NCI-H1417 treated with DMSO at 0.1 percent for 48 hours (cell line): ENCODE measurements at places on chromosomes 6 and 20.

- DNase-seq, result no peak
Observed at GRCh38 chr6:75428204-75428603, 65.4 kb downstream of the FILIP1 start.

DNA sequence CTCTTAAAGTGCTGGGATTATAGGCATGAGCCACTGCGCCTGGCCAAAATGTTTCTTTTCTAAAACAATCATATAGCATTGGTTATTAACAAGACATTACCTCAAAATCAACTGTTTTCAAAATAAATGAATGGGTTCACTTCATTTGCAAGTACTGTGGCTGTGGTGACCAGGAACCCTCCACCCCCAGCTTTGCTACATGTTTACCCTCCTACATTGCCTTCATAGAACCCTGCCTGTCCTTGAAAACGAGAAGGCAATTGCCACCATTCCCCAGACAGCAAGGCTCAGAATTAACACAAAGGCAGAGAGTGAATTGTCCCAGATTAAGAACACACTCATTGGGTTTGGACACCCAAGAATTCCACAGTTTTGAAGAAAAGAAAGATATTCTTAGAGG is 116.6 kb upstream of the LGSN start:
- no peak for DNase-seq

DNA sequence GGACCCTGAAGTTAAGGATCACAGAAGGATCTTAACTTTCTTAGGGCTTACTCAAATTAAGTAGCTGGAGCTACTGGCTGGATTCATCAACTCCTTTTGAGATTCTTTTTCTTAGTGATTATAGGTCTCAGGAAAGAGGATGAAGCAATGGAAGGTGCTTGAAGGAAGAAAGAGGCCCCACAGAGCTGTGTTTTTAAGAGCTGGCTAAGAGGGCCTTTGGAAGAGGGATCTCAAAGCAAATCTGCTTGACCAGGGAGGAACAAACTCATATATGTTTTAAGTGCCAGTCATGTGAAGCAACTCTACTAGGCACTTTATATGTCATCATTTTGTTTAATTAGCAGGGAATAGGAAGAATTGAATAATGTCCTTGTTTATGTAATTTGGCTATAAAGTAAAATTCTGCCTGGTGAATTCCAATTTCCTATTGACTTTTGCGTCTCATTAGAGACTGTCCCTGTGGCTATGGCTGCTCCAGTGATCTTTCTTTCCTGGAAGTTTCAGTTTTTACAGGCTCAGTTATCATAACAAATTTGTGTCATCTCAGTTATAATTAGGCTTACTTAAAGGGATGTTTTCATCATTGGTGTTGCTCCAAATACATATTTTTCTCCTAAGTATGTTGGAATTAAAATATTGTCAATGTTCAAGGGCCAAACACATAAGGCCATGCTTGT is 222.8 kb upstream of the CITED2 start:
- no peak for DNase-seq

DNA sequence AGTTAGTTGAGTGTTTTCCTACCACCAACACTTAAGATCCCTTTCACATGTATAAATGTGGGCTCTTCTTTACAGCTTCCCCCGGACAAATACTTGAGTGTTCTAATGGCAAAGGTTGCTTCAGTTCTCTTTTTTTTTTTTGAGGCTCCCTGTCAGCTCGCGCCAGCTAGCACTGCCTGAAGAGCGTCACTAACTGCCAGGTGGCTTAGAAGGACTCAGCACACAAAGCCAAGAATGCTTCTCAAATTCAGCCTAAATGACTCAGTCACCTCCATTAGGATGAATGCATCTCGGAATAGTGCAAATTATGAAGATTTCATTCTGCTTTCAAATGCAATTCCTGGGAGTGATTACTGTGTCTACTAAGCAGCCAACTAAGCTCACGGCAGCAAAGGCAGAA is 150.7 kb upstream of the BTBD3 start:
- DNase-seq, result no peak

DNA sequence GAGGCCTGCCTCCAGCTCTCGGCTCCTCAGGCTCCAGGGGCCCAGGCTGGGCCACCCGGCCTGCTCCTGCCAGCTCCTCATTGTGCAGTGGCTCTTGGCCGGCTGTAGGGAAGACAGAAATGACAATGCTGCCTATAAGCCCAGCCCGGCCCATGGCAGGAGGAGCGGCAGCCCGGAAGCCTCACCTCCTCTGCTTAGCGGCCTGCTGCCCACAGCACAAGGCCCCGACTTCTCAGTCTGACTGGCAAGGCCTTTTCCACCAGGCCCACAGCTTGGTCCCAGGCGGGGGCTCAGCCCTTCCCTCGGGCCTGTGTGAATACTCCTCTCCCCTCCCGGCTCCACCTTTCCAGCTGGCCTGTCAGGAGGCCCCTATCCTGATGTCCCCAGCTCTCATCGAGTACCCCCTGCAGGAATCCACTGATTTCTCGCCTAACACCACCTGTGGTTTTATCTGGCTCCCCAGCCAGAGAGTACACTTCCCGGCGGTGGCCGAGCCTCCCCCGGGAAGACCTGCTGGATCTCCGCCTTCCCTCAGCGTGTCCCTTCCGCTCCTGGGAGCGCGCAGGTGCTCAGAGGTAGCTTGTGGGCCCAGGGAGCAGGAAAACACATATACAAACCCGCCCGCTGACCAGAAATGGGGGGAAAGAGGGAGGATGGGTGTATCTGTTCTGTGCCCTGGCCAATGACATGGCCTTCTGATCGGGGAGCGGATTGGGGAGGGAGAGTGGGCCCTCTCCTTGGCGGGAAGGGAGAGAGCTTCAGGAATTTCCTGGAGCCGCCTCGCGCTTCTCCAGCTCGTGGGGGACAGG is 963 bp downstream of the DDRGK1 start:
- DNase-seq, result peak; percentile 52

- no peak for DNase-seq
Observed at GRCh38 chr20:21047981-21048380, 58.2 kb downstream of the LINC00237 start.

GRCh38 chr20:44360221-44360620 is 4.7 kb downstream of the HNF4A start:
- no peak for DNase-seq

- DNase-seq, result no peak
Observed at GRCh38 chr20:34089655-34090345, 22.2 kb downstream of the EIF2S2 start.

GRCh38 chr6:36649086-36649485 is 29.4 kb upstream of the CDKN1A start:
- DNase-seq, result no peak

GRCh38 chr6:26187981-26188635 is 100.9 kb downstream of the HFE start:
- no peak for DNase-seq

GRCh38 chr6:17621003-17621402 is 20.9 kb downstream of the FAM8A1 start:
- no peak for DNase-seq

GRCh38 chr6:74253261-74253660 is 557.3 kb downstream of the CD109 start:
- no peak for DNase-seq

GRCh38 chr6:166304106-166304505 is 4.1 kb downstream of the PRR18 start:
- no peak for DNase-seq

DNA sequence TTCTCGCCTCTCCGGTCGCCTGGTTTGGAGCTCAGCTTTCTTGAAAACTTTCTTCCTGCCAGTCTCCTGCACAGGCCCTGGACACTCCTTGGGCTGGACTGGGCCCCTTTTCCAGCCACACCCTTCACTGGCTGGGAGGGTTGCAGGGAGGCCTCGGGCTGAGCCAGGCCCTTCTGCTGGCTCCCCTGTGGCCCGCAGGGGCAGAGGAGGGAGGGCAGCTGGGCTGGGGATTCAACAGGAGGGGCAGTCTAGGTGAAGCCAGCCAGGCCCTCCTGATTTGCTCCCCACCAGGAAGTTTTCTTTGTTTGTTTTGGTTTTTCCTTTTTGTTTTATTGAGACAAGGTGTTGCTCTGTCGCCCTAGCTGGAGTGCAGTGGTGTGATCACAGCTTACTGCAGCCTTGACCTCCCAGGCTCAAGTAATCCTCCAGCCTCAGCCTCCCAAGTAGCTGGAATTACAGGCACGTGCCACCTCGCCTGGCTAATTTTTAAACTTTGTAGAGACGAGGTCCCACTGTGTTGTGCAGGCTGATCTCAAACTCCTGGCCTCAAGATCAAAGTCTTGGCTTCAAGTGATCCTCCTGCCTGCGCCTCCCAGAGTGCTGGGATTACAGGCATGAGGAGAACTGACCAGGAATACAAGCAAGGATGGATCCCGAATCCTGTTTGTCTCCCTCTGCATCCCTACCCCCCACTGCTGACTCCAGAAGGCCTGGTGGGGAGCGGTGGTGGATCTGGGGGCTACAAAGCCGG is 23.5 kb upstream of the CDH22 start:
- DNase-seq, result no peak

- DNase-seq, result no peak
Observed at GRCh38 chr6:165742047-165742446, 79.0 kb upstream of the PDE10A start.

DNA sequence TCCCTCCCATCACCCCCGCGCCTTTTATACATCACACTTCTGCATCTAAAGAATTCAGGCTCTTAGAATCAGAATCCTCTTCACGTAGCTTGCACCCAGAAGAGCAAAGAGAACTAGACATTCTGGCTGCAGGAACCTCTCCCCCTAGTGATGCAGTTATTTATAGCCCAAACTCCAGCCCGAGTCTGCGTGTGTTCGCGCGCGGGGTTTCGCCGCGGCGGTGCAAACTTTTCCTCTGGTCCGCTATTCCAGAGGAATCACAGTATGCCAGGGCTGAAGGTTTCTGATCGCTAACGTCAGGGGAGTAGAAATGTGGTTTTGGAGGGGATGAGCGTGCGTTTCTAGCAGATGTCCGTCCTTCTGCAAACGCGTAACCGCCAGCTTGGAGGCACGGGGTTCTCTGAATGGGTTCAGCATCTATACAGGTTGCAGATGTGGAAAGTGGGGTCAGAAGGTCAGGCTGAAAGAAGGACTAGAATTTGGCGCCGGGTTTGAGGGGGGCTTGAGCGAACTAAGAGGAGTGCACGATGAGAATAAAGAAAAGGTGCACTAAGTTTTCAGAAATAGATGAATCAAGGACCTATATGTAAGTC is 1.8 kb downstream of the EPHA7 start:
- DNase-seq, result no peak

DNA sequence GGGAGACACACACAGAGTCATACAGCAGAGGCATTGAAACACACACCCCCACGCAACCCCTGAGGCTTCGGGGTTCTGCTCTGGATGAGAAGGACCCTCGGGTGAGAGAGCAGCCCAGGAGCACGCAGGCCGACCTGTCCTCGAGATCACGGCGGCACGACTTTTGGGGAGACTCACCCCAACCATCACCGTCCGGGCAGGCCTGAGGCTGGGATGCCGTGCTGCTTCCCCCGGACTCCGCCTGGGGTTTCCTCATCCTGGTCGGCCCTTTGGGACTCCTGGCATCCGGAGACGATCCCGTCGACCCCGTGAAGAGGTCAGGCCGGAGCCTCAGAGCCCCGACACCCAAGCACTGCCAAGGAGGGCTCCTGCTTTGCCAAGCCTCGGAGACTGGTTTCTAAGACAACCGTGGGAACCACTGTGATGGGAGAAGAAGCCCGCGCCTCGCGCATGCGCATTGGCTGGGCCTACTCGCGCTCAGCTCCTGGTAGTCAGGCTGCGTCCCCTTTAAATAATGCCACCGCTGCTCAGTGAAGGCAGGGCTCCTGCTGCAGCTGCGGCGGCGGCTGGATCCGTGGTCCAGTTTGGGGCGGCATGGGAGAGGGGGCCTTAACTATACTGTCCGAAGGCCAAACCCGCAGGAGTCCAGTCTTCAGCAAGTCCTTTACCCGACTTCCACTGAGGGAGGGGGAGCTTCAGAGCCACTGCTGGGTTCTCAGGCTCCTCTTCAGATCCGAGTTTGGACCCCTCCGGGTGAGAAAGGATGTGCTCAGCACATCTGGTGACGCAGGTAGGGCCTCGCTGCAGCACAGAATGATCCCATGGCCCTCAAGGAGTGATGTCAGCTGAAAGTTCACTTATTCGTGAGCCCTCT is 171.4 kb upstream of the ZNF337 start:
- DNase-seq, result no peak

DNA sequence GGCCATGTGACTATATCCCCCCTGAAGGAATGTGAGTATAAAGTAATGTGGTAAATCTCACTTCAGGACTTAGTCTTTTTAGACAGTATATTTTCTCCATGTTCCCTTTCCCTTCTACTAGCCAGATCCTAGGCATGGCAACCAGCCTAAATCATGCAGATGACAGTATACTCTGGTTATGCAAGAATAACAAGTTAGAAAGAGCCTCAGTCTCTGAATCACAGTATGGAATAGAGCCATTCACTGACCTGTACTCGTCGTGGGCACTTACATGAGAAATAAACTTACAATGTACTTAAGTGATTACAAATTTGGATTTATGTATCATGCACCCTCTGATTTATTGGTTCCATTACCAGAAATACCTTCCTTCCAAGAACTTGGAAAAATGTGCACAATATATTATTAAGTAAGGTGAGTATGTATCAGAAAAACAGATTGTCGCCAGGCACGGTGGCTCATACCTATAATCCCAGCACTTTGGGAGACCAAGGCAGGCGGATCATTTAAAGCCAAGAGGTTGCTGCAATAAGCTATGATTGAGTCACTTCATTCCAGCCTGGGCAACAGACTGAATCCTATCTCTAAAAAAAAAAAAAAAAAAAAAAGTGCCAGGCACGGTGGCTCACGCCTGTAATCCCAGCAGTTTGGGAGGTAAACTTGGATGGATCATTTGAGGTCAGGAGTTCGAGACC is 25.1 kb upstream of the FAM8A1 start:
- DNase-seq, result no peak

- DNase-seq, result no peak
Observed at GRCh38 chr6:56526860-56527544, 115.7 kb downstream of the DST start.

GRCh38 chr6:166364456-166364855 is 18.3 kb downstream of the MPC1 start:
- no peak for DNase-seq

DNA sequence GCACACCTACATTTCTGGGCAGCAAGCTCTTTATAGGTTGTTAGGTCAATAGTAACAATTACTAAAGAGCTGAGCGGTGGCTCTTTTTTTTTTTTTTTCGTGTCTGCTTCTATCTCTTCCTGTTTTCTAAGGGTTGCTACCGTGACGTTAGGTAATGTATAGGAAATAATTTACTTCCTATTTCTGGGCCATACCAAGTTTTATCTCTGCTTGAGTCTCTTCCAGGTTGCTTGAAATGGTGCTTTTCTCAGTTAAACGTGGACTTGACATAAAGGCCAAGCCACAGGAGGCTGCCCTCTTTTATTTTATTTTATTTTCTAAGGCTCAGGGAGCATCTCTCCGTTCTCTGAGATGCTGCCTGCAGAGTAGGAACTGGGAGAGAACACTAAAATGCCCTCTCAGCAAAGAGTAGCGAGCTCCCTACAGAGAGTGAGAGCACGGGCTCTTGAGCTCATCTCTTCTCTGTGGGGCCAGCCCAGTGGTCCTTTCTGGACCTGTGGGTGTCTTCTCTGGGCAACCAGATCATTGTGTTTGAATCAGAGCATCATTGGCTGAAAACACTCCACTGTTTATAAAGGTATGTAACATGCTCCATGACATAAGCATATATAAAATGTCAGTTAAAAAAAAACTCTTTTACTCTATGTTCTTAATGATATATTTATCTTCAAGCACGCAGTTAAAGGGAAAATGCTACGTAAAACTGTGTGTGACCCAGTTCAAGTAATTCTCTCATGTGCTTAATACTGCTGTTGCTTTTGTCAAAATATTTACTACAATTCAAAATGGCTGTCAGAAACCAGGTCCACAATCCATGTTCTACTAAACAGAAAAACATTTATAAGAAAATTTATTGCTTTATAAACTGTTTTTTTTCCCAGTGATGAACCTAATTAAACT is at the start of gene ZNF831:
Gene ZNF831, plus strand, starts transcription at position 191 of the 900 bp plus-strand sequence. CDS start 27,199 bp downstream, outside the sequence.
- no peak for DNase-seq
